NCI-H2081 (cell line): ENCODE measurements at places on chromosomes 2 and 18.

- no peak for DNase-seq
Observed at GRCh38 chr2:108968619-108969018, 20.4 kb downstream of the EDAR start.

- no peak for DNase-seq
Observed at GRCh38 chr18:51137891-51138290, 59.6 kb downstream of the MEX3C start.

GRCh38 chr2:33535421-33535820 is 59.0 kb downstream of the RASGRP3 start:
- DNase-seq = no peak

- DNase-seq = no peak
Observed at GRCh38 chr2:168194784-168195522, 52.4 kb downstream of the STK39 start.

DNA sequence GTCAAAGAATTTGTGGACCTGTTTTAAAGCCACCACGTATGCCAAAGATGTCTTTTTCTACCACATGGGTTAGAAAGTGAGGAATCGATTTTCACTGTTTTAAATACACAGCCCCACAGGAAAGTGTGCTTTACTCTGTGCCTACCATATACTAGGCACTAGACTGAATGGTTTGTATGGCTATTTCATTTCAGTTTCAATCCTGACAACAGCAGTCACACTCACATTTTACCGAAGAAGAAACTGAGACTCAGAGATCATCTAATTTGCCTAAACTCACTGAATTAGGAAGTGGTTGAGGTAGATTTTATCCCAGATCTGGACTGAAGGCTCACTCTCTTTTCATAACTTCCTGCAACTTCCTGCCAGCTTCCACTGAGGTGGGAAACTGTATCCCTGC is 176.4 kb downstream of the ALK start:
- DNase-seq = no peak
